ENCODE measurements at places on chromosomes 12 and 14.

GRCh38 chr12:64875186-64875585 is 50.7 kb downstream of the TBC1D30 start:
- DNase-seq: no peak

- no peak for DNase-seq
Observed at GRCh38 chr12:109624467-109624866, 50.9 kb downstream of the MVK start.

DNA sequence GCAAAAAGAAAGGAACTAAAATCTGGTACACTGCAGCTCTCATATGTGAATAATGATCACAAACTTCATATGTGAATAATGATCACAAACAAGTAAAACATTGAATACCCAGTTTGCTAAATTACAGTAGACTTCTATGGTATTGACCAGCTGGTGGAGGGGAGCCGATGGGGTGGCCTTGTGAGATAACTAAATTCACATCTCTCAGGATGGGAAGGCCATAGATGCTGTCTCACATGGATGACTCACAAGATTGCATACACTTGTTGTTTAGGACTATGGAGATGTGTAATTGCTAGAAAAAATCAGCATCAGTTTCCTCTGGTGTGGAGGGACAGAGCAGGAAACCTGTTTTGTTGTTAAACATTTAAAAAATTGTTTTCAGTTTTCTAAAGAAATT is 49.2 kb downstream of the ACACB start:
- DNase-seq: no peak

DNA sequence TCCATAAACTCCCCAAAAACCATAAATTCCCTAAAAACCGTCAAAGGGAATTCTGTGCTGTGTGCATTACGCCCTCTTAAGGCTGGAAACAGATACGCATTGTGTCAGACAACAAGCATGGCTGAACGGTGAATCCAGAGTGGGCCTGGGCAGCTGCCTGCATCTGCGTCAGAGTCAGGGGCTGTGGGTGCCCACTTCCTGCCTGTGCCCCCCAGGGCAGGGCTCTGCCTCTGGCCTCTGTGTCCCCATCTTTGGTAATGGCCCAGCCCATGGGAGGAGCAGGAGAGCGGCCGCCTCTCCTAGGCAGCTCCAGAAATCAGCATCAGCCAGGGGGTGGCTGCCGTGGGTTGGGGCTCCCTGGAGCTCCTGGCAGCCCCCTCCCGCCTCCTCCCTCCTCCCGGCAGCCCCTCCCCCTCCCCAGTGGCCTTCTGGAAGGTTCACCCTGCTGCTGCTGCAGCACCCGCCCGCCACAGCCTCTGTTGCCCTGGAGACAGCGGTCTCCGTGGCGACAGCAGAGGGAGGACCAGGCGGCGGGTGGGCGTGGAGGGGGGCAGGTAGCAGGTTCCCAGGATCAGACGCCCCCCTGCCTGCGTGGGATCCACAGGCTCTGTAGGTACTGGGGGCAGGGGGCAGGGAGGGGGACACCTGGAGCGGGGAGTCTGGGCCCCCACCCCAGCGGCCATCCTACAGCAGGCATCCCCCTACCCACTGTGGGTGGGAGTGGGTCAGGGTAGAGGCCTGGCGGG is 5.9 kb downstream of the MMP17 start:
- DNase-seq: no peak

DNA sequence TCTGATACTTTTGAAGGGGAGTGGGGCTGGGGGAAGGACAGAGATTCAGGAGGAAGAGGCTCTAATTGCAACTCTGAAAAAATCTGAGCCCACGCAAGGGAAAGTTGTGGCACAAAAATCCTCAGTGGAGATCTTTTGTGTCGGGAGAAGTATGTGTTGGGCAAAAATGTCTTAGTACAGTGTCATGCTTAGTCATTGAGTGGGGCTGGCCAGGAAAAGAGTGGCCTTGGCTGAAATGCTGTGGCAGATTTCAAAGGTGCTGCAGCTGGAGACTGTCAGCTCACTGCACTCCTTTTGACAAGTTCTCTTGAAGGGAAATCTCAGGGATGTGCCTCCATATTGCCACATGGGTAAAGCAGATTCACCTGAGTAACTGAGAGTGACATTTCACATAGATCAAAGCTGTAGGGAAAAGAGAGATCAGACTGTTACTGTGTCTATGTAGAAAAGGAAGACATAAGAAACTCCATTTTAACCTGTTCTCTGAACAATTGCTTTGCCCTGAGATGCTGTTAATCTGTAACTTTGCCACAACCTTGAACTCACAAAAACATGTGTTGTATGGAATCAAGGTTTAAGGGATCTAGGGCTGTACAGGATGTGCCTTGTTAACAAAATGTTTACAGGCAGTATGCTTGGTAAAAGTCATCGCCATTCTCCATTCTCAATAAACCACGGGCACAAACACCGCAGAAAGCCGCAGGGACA is 36.0 kb upstream of the GLIPR1 start:
- DNase-seq: no peak

- DNase-seq: no peak
Observed at GRCh38 chr14:32102152-32102787, 25.2 kb downstream of the ARHGAP5 start.

- no peak for DNase-seq
Observed at GRCh38 chr12:132719141-132719953, 8.7 kb downstream of the PGAM5 start.

GRCh38 chr12:3427956-3428355 is 63.0 kb upstream of the PRMT8 start:
- DNase-seq: no peak

- peak; percentile 53 for DNase-seq
Observed at GRCh38 chr14:21268617-21269251, 508 bp downstream of the HNRNPC start.

DNA sequence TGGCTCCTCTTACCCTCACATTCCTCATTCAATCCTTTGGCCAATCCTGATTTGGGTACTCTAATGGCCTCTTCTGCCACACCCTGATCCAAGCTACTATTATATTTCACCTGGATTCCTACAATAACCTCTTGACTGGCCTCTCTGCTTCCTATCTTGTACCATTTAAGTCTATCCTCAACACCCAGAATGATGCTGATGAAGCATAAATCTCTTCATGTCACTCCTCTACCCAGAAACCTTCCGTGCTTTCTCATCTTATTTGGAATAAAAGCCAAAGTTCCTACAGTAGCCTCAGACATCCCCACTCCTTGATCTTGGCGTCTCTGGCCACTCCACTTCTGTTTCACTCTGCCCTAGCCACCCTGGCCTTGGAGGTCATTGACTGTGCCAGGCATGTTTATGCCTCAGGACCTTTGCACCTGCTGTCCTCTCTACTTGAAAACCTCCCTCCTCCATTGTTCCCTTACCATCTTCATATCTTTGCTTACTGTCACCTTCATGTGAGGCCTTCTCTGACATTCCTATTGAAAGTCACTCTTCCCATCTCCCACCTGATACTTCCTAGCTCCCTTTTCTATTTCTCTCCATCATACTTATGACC is 46.4 kb upstream of the NRXN3 start:
- DNase-seq: no peak

- no peak for DNase-seq
Observed at GRCh38 chr12:111287125-111287900, 81.6 kb downstream of the PHETA1 start.

DNA sequence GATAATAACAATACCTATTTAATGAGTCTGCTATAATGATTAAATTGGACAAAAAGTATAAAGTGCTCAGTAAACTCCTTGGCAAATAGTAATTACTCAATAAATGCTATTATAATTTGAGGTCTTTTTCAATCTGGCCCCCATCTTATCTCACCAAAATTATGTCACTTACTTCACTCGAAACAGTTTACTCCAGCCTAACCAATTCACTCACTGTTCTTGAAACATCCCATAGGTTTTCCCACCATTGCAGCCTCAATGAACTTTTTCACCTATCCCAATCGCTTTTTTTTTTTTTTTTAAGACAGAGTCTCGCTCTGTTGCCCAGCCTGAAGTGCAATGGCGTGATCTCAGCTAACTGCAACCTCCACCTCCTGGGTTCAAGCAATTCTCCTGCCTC is 17.5 kb upstream of the PRKAG1 start:
- no peak for DNase-seq

GRCh38 chr14:57038689-57039088 is 228.4 kb upstream of the OTX2 start:
- DNase-seq: no peak

DNA sequence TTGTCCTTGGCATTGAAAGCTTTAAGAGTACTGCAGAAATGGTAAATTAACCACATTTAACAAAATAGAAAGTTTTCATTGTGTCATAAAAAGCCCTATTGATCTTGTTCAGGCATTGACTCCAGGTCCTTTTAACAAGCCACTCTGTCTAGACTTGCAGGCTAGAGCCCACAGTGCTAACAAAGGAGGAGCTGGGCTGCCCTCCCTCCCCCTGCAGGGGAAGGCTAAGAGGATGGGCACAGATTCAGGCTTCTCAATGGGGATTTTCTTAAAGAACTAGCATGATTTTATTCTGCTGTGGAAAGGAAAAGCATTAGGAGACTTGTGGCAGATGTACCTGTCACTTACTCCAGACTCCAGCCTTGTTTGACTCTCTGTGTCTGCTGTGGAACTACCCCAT is 463.6 kb downstream of the NRXN3 start:
- peak; percentile 15 for DNase-seq

- no peak for DNase-seq
Observed at GRCh38 chr14:101546706-101547105, 14.6 kb upstream of the DIO3 start.

DNA sequence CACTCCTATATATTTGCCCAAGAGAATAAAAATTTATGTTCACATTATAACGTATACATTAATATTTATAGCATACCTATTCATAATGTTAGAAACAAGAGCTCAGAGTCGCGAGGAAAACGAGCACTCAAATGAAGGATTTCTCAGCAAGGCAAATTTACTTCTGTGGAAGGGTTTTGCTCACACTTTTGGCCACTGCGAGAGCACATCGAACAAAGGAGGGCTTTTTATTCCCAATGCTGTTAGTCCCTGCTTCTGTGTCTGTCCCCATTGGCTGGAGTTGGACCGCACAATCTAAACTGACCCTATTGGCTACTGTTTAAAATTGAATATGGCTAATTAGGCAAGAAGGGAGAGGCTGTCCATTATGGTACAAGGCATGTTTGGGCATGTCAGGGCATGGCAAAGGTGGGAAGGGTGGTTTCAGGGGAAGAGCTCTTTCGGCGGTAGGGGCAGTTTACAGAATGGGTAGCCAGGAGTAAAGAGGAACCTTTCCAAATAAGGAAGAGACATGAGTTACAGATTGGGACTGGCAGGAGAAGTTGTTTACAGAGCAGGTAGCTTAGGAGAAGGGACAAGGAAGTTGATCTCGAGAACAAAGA is 702.9 kb downstream of the TRHDE start:
- no peak for DNase-seq

DNA sequence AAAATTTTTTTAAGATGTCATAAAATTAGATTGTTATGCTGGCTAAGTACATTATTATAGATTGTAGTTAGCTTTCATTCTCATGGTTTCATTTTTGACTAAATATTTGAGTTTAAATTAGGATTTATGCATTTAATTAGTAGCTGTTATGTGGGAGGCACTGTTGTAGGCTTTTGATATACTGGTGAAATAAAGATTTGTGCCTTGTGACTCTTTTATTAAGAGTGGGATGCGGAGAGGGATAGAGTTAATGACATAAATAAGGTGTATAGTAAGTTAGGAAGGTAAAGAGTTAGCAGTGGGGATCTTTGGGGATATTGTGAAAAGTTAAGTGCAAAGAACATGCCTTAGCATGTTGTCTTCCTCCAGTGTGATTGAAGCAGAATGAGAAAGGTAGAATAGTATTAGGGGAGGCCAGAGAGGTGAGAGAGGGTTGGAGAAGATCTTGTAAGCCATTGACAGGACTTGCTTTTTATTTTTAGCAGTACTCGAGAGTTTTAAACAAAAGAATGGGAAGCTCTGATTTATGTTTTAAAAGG is 8.8 kb downstream of the ARHGAP5 start:
- no peak for DNase-seq

GRCh38 chr12:42186793-42187192 is 42.1 kb upstream of the GXYLT1 start:
- DNase-seq: no peak

GRCh38 chr12:21797539-21797938 is 23.0 kb upstream of the KCNJ8 start:
- no peak for DNase-seq

- DNase-seq: no peak
Observed at GRCh38 chr12:6335451-6336078, 6.3 kb downstream of the TNFRSF1A start.

- no peak for DNase-seq
Observed at GRCh38 chr14:105098316-105098715, 33.1 kb upstream of the GPR132 start.

DNA sequence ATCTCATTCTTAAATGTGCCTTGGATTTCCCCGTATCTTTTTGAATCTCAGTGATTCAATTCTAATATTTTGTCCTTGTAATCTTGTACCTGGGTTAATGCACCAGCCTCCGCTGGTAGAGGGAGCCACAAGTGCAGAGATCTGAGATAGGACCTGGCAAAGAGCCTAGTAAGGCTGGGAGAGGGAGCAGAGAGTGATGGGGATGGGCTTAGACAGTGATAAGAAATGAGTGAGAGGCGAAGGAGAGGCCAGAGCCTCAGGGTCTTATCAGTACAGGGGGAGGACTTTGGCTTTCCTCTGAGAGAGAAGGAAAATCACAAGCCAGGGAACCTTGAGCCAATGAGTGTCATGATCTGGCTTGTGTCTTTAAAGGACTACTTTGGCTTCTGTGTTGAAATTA is 30.5 kb upstream of the LMNTD1 start:
- DNase-seq: no peak

GRCh38 chr12:4421590-4422031 is 24.0 kb downstream of the FGF6 start:
- peak; percentile 15 for DNase-seq

DNA sequence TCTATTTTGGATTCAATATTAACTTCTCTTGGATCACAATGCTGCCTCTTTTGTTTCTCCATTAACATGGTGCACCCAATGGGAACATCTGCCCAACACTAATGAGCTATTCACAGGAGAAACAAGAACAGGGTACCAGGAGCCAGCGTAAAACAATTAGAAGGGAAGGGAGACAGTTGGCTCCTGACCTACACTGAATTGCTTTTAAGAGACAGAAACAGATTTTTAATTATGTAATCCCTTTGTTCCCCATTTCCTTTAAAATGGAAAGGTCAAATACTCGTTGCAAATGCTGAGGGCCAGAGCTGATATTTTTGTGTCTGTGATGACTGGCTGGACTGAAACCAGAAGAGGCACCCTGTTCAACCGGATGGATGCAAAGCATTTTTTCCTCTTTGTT is 108.3 kb downstream of the SEC23A start:
- DNase-seq: peak; percentile 25

- DNase-seq: peak; percentile 22
Observed at GRCh38 chr14:76644855-76645518, 116.3 kb upstream of the VASH1 start.

Data from globus pallidus (tissue), 1 donor.